ENCODE measurements at places on chromosomes 4 and X.

- no peak for DNase-seq
Measured at GRCh38 chr4:139241086-139241783, 38.8 kb downstream of the MGARP start.

DNA sequence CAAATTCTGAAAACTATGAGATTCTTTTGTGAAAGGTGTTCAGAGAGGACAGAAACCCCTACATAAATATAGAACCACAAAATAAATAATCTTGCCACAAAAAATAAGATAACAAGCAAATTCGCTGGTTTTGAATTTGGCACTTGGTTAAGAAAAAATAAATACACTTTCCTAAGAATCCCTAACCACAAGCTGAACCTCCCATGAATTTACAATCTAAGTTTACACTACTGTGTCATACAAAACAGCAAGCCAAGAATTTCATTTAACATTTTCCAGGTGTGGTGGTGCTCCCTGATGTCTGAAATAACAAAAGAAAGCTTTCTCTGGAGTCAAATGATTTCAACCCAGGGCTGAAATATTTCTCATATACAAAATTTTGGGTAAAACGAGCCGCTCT lies 121.0 kb downstream of the KCNIP4 start:
- DNase-seq = no peak

GRCh38 chrX:24391389-24391788 lies 30.9 kb downstream of the SUPT20HL1 start:
- DNase-seq = no peak

GRCh38 chr4:48706736-48707135 lies 73.3 kb downstream of the FRYL start:
- no peak for DNase-seq

DNA sequence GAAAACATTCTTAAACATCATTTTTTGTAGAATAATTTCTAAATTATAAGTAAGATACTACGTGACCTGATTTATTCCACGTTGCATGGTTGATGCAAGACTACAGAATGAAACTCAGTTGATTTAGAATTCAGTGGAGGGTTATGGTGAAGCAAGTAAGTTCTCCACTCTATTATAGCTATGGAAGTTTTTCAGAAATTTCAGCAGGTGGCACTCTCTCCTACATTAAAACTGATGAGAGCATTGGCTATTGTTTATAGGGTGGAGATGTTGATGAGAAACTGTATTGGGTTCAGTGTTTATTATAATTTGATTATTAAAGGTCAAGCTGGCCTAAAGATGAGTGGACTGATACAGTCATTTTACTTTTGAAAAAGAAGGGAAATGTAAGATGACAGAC lies 88.0 kb downstream of the FNIP2 start:
- peak; percentile 59 for DNase-seq

DNA sequence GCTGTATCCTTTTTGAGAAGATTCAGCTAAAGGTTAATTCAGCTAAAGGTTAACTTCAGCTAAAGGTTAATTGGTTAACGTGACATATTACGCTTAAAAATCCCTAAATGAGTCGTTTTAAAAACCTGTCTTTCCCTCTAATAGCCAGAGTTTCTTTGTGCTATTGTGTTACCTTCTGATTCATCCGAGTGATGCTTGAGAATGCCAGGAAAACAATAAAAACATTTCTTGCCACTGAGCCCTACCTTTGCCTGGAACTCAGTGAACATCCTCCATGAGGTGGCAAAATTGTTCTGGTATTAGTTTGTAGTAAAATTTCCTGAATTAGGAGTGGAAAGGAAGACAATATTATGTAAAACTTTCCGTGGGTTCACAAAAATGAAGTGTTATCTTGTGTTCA lies 13.7 kb upstream of the TMPRSS11E start:
- DNase-seq = no peak

DNA sequence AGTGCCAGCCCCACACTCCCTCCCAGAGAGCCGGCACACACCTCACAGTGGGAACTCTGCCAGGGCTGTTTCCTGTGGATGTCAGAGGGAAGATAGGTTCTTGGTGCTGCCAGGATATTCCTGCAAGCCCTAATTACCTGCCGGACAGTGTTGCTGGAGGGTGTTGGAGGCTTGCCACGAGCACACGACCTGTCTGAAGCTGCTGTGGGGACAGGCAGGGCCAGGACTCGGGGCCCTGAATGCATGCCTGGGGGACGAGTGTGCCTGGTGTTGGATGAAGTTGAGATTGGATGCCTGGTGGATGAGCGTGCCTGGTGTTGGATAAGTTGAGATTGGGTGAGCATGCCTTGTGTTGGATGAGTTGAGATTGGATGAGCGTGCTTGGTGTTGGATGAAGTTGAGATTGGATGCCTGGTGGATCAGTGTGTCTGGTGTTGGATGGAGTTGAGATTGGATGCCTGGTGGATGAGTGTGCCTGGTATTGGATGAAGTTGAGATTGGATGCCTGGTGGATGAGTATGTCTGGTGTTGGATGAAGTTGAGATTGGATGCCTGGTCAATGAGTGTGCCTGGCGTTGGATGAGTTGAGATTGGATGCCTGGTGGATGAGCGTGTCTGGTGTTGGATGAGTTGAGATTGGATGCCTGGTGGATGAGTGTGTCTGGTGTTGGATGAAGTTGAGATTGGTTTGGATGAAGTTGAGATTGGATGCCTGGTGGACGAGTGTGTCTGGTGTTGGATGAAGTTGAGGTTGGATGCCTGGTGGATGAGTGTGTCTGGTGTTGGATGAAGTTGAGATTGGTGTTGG lies 23.2 kb upstream of the UVSSA start:
- DNase-seq = peak; percentile 59

GRCh38 chr4:181146051-181146450 lies 1097.2 kb upstream of the TENM3 start:
- DNase-seq = peak; percentile 71

DNA sequence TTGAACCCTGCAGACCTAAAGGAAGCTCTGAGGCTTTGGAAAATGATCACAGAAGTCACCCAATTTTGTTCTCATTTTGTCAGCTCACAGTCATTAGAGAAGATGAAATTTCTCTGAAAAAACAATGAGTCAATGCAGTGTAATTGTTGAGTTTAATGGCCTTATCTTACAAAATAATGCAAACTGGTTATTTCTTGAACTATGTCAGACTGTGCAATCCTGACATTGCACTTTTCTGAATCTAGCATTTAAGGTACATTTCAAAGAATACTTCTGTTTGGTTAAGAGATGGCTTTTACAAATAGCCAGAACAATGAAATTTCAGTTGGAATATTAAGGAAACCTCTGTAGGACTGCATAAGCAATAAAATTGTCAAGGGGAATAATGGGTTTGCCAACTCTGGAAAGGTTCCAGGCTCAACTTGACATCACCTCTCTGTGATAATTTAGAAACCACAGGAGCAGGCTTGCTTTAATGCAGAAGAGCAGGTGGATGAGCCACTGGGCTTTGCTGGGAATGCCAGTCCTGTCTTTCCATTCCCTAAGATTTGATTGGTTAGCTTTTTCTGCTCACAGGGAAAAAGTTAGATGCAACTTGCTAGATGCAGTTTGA lies 222.8 kb downstream of the FRMPD4 start:
- DNase-seq = no peak

DNA sequence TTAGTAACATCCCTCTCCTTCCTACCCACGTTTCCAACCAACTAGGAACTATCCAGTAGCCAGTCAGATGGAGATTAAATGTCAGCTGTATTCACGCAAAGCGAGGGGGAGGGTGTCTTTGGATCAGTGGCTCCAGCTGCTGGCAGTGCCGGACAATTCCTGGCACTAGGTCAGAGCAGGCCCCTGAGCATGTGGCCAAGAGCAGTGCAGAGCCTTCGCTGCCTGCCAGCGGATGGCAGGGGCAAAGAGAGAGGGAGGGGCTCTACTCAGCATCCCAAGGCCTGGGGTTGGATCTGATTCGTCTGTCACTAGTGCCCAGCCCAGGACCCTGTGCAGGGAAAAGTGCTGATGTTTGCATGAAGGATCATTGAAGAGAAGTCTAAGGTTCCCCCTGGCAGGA lies 28.7 kb upstream of the JAKMIP1 start:
- no peak for DNase-seq

DNA sequence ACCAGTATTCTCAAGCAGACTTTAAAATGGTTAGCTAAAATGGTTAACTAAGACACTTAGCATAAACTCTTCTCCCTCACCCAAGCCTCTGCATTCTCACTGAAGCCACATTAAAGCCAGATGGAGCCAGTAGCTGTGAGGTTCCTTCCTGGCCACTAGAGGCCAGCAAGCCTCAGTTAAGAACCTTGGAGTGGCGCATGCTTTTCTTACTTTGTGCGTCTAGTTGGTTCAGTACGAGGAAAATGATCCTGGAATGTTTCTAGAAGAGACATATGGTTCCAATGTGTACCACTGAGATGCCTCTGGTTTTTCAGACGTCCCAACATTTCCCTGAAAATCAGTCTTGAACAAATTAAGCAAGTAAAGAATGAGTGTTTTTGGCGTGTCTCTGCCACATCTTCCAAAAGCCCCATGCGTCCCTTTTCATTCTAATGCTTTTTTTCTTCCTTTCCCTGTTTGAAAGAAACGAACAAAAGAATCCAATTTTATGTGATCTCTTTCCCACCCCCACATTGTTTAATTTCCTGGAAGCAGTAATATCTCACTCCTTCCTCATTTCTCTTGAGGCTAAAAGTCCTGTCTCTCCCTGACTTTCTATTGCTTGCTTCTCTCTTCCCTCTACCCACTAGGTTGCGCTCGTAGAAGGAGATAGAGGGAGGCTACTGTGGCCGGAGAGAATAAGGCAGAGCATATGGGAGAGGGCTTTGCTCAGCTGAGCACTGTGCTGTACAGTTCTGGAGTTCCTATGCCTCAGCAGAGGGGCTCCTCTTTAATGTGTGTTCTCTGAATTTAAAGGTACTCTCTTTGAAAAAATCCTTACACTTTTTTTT lies 82.9 kb upstream of the TAB3 start:
- DNase-seq = peak; percentile 11

DNA sequence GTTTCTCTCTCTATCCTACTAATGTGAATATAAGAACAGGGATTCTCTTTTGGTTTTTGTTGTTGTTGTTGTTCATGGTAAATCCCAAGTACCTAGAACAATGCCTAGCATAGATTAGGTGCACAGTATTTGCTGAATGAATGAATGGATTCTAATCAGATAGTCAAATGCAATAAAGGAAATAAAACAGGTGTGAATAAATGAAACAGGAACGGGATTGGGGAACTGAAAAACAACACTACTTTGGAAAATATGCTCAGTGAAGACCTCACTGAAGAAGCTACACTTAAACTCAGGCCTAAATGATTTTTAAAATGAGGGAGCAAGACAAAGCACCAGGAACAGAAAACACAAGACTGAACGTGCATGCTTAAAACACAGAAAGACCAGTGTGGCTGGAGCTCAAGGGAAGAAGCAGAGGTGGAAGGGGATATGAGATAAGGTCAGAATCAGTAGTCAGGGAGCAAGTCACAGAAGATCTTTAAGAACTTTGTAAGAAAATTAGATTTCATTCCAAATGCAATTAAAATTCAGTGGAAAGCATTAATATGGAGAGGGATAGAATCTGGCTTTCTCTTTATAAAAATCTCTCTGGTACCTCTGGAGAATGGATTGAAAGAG lies 144.7 kb downstream of the ZAR1 start:
- DNase-seq = no peak

Measured in cerebellum (tissue), 4 donors.